ENCODE measurements at places on chromosomes 2 and 18. TPM values are rescaled to one million over a fixed set of nuclear protein-coding genes. Genes with fewer than 3 reads are reported as not detected.

Gene SLC25A52
- total RNA-seq, result not detected

Gene CDH19
- total RNA-seq, result 0.11 TPM

Gene ALKAL2
- total RNA-seq, result not detected

Gene DUSP19
- 0.58 TPM for total RNA-seq

Gene CAPN14
- not detected for total RNA-seq

Gene PFN4
- 0.44 TPM for total RNA-seq

Gene IL36A
- total RNA-seq, result not detected

Gene STARD7
- total RNA-seq, result 169 TPM

Gene DCDC2C
- not detected for total RNA-seq

Gene KCTD1
- total RNA-seq, result 15.8 TPM

Gene RGPD3
- total RNA-seq, result 0.04 TPM

Gene LRRTM4
- total RNA-seq, result not detected

Gene BMP10
- not detected for total RNA-seq

Gene LOXL3
- 12.4 TPM for total RNA-seq

Gene CROCC2
- total RNA-seq, result not detected

GRCh38 chr2:156538083-156538504 is 101.9 kb downstream of the GPD2 start:
- no peaks in the 10 kb centered on the region for H3K4me1 ChIP-seq
- H3K27me3 ChIP-seq, result no peaks in the 10 kb centered on the region
- H3K27ac ChIP-seq, result no peak overlapping the region
- H3K4me3 ChIP-seq, result no peak overlapping the region
- no peak for DNase-seq

GRCh38 chr2:224786848-224787247 is 70.7 kb upstream of the CCDC195 start:
- peaks cover 6% of the 10 kb centered on the region for H3K36me3 ChIP-seq
- no peaks in the 10 kb centered on the region for H3K27me3 ChIP-seq
- H3K4me3 ChIP-seq, result no peak overlapping the region

DNA sequence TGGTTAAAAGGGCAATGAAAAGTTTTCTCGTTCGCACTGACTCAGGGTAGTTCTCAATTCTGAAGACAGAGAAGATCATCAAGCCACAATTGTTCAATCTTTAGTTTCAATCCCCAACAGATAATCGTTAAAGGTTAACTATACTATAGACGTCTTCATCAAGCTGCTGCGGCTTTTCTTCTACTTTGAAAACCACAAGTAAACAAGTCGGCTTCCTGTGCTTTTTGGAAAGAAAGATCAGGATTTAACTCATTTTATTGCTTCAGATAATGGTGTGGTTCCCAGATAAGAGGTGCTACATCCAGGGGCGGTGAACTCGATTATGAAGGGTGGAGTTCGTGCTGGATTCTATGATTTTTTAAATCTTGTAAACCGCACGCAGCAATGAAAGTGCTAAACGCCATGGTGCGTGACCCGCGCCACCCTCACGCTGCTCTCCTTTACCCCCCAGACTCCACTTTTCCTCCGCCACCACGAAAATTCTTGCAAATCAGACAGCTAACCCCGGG is 545 bp upstream of the CDCA7 start:
- peak overlapping the region; percentile 69 for H3K27ac ChIP-seq
- H3K36me3 ChIP-seq, result peaks cover 7% of the 10 kb centered on the region
- no peak for DNase-seq
- peaks cover 20% of the 10 kb centered on the region for H3K4me1 ChIP-seq

GRCh38 chr2:233156001-233156400 is 95.5 kb upstream of the ATG16L1 start:
- H3K4me1 ChIP-seq, result no peaks in the 10 kb centered on the region
- H3K36me3 ChIP-seq, result no peaks in the 10 kb centered on the region
- DNase-seq, result no peak
- H3K27ac ChIP-seq, result no peak overlapping the region
- H3K4me3 ChIP-seq, result no peak overlapping the region

DNA sequence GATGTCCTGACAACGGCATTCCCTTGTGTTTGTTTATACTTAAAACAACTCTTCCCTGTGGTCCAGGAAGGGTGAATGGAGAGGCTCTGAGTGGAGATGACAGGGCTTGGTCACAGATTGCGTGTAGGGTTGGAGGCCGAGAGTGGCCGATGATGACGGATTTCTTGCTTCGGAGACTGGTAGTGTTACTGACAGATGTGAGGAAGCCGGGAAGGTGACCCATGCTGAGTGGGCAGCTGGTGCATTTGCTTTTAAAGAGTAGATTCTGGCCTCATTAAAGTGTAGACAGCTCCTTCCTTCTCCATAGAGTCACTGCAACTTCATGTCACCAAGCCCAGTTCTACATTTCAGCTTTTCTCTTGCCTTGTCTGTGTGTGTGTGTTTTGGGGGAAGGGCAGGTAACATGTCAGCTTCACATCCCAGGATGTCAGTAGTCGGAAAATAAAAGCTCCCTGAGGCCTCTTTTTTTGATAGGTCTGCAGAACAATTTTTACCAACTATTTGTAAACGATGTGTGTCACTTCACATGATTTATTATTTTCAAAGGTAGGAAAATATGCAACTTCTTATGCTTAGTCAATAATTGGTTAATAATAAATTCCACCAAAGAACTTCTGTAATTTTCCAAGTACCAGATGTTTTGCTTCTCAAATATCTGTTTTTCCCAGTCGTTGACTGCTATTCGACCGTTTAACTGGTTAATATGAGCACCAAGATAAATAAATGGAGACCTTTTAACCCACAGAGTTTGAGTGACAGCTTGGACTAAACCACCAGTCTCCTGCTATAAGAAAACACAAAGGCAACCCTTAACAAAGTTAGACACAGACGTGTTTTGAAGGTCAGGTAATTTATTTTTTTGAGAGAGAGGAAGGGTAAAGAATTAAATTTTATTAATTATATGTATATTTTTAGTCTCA is 436.9 kb downstream of the SLC4A3 start:
- H3K27me3 ChIP-seq, result no peaks in the 10 kb centered on the region
- no peak overlapping the region for H3K27ac ChIP-seq
- no peak for DNase-seq
- no peaks in the 10 kb centered on the region for H3K4me1 ChIP-seq
- H3K4me3 ChIP-seq, result no peak overlapping the region

DNA sequence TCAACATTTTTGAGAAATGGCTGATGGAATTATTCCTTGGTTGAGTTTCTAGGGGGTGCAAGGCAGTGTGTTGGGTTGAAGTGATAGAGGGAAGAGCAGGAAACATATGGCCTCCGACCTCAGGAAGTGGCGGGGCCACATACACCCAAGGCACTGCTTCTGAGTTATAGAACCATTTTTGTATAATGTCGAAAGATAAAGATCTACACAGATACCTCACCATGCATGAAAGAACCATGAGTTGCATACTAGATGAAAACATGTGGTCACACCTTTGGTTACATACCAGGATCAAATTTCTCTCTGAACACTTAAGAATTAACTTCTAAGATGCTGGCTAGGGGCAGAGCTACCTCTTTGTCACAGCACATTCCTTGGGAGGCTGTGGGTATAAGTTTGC is 23.2 kb downstream of the LAMA3 start:
- peaks cover 20% of the 10 kb centered on the region for H3K36me3 ChIP-seq
- peaks cover 25% of the 10 kb centered on the region for H3K4me1 ChIP-seq
- H3K27me3 ChIP-seq, result no peaks in the 10 kb centered on the region
- H3K27ac ChIP-seq, result no peak overlapping the region
- peak; percentile 53 for DNase-seq
- no peak overlapping the region for H3K4me3 ChIP-seq

DNA sequence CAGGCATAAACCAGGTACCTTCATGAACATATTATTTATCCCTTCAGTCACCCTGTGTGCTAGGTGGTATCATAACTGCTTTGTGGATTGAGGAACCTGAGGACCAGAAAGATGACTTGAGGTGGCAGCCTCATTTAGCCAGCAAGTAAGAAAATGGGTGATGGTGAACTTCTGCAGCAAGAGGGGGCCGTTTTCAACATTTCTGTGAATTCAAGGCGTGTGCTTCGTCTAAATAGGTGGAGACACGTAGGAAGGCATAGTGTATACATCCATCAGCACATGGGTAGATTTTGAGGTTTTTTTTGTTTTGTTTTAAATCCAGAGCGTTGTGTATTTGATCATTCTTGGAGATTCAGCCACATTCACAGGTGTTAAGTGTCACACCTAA is 118.7 kb downstream of the SPTBN1 start:
- DNase-seq, result no peak
- H3K4me3 ChIP-seq, result no peak overlapping the region
- peaks cover 14% of the 10 kb centered on the region for H3K36me3 ChIP-seq
- no peaks in the 10 kb centered on the region for H3K27me3 ChIP-seq
- H3K4me1 ChIP-seq, result peaks cover 92% of the 10 kb centered on the region

GRCh38 chr2:184444217-184444616 is 154.1 kb upstream of the ZNF804A start:
- H3K4me1 ChIP-seq, result peaks cover 7% of the 10 kb centered on the region
- H3K27ac ChIP-seq, result no peak overlapping the region

GRCh38 chr2:61924895-61925663 is 19.6 kb downstream of the COMMD1 start:
- H3K27me3 ChIP-seq, result no peaks in the 10 kb centered on the region
- H3K27ac ChIP-seq, result no peak overlapping the region
- no peak overlapping the region for H3K4me3 ChIP-seq
- H3K36me3 ChIP-seq, result no peaks in the 10 kb centered on the region
- no peaks in the 10 kb centered on the region for H3K4me1 ChIP-seq
- DNase-seq, result no peak

DNA sequence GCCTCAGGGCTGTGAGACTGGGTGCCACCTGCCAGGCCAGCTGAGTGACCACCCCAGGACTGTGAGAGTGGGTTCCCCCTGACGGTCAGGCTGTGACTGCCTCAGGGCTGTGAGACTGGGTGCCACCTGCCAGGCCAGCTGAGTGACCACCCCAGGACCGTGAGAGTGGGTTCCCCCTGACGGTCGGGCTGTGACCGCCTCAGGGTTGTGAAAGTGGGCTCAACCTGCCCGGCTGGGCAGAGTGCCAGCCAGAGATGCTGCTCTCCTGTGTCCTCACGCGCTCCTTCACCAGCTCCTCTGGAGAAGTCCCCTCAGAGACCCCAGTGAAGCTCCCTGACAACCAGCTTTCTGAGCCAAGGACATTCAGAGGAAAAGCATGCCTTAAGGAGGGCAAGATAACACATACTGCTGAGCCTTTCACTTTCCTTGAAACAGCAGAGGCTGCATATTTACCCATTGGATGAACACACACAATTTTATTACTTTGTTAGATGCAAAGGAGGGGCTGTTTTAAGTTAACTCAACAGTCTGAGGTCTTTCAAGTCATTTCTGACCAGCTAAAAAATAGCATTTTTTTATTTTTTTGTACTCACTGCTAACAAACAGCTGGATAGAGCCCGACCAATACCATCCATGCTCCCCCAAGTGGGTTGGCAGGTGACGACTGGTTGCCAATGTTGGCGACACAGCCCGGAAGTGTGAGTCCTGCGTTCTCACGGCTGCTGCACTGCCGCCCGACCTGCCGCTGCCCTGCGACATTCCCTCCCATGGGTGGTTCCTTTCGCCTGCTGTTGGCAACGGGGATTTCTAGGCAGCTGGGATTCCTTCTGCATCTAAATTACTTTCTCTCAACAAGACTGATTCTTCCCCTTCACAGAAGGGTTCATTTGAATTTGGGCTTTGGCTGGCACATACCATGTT is 70.7 kb downstream of the NDUFA10 start:
- DNase-seq, result no peak
- H3K36me3 ChIP-seq, result no peaks in the 10 kb centered on the region
- H3K4me3 ChIP-seq, result no peak overlapping the region
- no peaks in the 10 kb centered on the region for H3K4me1 ChIP-seq
